ENCODE measurements at places on chromosomes 7 and 10. TPM values are rescaled to one million over a fixed set of nuclear protein-coding genes. Genes with fewer than 3 reads are reported as not detected.

DNA sequence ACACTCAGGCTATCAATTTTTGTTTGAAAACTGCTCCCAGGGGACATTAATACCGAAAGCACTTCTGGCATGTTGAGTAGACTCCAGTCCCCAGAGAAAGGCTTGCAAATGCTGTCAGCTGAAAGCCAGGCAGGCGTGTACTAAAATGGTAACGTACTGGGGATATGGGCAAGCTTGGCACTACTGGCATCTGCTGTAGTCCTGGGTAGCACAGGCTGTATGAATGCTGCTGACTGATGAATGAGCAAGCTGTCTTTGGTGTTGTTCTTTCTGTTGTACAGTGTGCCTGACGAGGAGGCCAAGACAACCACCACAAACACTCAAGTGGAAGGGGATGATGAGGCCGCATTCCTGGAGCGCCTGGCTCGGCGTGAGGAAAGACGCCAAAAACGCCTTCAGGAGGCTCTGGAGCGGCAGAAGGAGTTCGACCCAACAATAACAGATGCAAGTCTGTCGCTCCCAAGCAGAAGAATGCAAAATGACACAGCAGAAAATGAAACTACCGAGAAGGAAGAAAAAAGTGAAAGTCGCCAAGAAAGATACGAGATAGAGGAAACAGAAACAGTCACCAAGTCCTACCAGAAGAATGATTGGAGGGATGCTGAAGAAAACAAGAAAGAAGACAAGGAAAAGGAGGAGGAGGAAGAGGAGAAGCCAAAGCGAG, 53.5 kb upstream of the AGBL3 start:
- no peak overlapping the region for H3K27ac ChIP-seq
- no peaks in the 10 kb centered on the region for H3K27me3 ChIP-seq
- no peak overlapping the region for H3K4me3 ChIP-seq
- DNase-seq: no peak
- peaks cover 6% of the 10 kb centered on the region for H3K4me1 ChIP-seq
- H3K36me3 ChIP-seq: no peaks in the 10 kb centered on the region

The SCIN gene
- total RNA-seq: 1.6 TPM

DNA sequence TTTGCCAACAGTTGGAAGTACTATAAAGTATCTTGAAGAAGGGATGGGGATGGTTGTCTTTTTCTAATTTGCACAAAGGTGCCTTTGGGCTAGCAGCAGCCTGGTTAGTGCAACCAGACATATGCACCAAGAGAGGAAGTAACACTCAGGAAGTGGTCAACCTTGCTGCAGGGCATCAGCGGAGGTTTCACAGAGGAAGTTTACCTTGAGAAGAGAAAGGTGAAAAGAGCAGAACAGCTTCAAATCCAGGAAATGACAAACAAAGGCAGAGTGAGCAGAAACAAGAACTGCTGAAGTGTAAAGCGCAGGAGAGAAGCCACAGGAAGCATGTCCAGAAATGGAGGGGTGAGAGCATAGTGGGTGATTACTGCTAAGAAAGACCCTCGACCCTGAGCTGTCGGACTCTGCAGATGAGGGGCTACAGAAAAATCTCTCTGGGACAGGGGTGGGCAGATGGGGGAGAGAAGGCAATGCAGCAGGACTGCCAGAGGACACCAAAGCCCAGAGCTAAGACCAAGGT, 66.9 kb downstream of the STK17A start:
- H3K4me1 ChIP-seq: peaks cover 73% of the 10 kb centered on the region
- H3K27me3 ChIP-seq: no peaks in the 10 kb centered on the region
- H3K27ac ChIP-seq: peak overlapping the region; percentile 99
- H3K36me3 ChIP-seq: peaks cover 13% of the 10 kb centered on the region

DNA sequence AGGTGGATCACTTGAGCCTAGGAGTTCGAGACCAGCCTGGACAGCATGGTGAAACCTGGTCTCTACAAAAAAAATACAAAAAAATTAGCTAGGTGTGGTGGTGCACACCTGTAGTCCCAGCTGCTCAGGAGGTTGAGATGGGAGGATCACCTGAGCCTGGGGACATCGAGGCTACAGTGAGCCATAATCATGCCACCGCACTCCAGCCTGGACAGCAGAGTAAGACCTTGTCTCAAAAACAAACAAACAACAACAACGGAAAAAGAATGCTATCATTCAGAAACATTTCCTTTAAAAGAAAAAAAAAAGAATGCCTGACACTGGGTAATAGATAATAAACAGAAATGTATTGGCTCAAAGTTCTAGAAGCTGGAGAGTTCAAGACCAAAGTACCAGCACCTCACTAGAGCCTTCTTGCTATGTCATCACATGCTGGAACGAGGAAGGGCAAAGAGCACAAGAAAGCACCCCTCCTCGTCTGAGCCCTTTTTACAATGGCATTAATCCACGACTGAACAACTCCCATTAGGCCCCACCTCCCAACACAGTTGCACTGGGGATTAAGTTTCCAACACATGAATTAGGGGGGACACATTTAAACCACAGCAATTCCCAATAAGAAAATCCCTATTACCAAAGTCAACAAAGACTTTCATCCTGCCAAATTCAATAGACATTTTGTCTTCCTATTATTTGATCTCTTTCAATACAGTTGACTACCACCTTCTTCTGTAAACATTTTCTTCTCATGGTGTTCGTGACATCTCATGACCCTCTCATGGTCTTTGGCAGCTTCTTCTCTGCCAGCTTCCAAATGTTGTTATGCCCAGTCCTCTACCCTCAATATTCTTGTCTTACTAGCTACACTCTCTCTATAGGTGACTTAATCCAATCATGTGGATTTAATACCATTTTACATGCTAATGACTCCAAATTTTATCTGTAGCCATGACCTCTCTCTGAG, 20.0 kb downstream of the AKR1D1 start:
- no peak overlapping the region for H3K4me3 ChIP-seq
- H3K36me3 ChIP-seq: no peaks in the 10 kb centered on the region
- H3K27me3 ChIP-seq: no peaks in the 10 kb centered on the region
- no peak for DNase-seq
- H3K27ac ChIP-seq: no peak overlapping the region

- H3K4me1 ChIP-seq: peaks cover 8% of the 10 kb centered on the region
- H3K4me3 ChIP-seq: no peak overlapping the region
- 0 out of 2 replicates have a peak, but pooled peaks cover 9% of the 10 kb centered on the region for H3K27me3 ChIP-seq
- H3K36me3 ChIP-seq: no peaks in the 10 kb centered on the region
- no peak overlapping the region for H3K27ac ChIP-seq
These were observed 7.4 kb downstream of the PRLHR start for GRCh38 chr10:118587881-118588651.

The TEX36 gene
- total RNA-seq: not detected

The ADARB2 gene
- not detected for total RNA-seq
